NCI-H82 (cell line): ENCODE measurements at places on chromosomes 5 and 9.

DNA sequence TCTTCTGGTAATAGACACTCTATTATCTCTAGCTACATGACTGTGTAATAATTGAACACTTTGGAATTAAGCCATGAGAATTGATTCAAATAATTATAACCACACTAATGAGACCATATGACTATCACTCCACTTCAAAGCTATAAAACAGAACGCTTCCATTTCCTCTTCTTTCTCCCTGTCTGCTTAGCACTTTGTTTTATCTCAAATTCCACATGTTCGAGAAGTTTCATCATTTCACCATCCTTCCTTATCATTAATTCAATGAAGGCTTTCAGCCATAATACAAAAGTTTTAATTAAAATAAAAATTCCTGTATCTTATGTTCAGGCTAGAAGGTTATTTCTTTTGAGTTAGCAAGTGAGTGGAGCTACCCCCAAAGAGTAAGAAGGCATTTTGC, 7.4 kb upstream of the DCTN4 start:
- DNase-seq: no peak

DNA sequence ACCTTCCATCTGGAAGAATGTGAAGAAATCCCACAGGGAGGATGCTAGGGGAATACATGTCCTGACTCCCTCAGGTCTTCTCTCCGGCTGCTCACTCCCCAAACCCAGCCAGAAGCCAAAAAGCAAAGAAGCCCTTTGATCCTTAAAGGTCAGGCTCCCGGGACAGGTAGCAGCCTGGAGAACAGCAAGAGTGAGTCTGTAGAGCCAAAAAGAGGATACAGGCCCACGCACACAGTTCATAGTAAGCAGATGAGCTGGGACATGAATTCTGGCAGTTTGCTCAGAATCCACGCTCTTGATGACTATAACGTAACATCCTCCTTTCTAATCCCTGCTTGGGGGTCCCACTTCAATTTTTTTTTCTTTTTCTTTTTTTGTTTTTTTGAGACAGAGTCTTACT, 72.0 kb upstream of the SLC44A1 start:
- no peak for DNase-seq

GRCh38 chr5:125152044-125152443, 405.6 kb upstream of the ZNF608 start:
- DNase-seq: no peak

GRCh38 chr5:108136493-108136892, 245.4 kb downstream of the FBXL17 start:
- no peak for DNase-seq

- peak; percentile 94 for DNase-seq
Measured at GRCh38 chr5:167348251-167348926, 943.1 kb upstream of the WWC1 start.

DNA sequence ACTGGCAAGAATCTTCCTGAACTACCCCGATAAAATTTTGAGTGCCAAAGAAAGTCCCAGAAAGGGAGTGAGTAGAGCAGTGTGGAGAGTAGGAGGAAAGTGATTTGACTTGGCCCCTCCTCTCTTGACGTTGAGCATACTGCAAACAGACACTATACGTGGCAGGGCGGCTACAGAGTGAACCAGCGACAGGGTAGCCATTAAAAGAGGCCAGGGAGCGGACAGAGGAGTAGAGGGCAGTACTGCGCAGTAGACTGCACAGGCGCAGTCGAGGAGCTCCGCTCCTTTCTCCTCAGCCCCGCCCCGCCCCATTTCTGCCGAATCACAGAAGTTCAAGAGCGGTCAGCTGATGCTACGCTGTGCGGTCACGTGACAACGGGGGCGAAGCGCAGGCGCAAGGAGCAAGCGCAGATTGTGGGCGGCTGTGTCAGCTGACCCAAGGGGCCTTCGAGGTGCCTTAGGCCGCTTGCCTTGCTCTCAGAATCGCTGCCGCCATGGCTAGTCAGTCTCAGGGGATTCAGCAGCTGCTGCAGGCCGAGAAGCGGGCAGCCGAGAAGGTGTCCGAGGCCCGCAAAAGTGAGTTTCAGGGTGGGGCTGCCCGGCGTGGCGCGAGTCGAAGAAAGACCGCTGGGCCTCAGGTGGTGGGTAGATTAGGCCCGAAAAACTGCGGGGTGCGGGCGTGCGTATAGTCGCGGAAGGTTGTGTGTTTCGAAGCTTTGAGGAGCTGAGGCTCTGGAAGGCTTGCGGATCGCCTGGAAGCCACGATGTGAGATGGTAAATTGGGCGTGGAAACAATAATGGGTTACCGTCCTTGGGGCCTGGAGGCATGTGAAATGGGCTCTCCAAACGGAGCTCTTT, at the start of gene ATP6V1G1:
Gene ATP6V1G1 (plus strand): TSS at position 425 of the 858 bp plus-strand sequence. CDS start 70 bp downstream, at position 495.
- DNase-seq: peak; percentile 99

DNA sequence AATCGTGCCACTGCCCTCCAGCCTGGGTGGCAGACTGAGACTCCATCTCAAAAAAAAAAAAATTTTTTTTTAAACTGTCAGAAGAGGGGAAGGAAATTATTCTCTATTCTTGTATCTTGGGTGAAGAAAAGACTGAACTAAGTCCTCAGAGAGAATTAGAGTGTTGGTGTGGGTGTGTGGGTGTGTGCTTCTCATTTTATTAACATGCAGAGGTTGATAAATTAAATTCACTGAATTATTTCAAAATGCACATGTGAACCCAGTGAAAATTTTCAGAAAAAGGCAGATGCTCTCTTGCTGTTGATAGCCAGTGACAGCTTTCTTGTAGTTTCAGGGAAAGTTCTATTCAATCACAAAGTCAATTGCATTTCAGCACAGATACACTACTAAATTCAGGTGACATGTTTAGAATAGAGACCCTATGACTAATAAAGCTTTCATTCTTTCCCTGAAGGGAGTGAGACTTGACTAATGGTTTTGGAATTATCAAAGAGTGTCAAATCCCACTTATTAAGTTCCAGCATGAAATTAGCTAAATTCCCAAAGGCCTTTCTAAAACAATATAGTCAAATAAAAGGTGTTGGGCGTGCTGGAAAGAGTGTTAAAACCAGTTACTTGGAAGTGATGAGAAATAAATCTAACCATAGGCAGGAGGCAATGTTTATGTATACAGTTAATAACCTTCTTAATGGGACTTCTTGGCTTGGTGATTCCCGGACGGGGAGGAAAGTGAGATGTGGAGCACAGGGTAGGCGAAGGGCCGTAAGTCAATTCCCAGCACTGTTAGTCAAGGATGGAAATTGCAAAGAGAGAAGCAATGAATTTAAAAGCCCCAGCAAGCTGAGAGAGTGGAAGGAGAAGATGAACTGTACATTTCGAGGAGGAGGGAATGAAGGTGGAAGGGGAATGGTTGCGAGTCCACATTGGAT, 103.2 kb upstream of the SPATA31D4 start:
- no peak for DNase-seq

DNA sequence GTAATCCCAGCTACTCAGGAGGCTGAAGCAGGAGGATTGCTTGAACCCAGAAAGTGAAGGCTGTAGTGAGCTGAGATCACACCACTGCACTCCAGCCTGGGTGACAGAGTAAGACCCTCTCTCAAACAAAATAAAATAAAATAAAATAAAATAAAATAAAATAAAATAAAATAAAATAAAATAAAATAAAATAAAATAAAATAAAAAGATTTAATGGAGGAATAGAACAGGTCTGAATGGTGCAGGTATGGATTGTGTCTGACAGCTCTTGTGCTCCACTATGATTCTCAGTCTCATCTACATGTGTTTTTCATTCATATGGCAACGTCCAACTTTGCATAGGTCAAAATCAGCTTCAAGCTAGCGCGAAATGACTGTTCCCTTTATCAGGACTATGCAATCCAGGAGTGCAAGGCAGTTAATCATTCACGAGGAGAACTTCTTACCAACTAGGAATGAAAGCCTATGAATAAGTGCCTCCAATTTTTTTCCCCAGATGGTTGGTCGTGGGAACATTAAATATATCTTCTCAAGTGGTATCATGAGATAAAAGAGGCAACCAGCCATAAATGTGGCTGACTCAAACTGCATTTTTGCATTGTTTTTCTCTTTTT, 1392.3 kb upstream of the CDH9 start:
- no peak for DNase-seq

GRCh38 chr9:87107072-87107471, 159.8 kb upstream of the GAS1 start:
- DNase-seq: no peak

DNA sequence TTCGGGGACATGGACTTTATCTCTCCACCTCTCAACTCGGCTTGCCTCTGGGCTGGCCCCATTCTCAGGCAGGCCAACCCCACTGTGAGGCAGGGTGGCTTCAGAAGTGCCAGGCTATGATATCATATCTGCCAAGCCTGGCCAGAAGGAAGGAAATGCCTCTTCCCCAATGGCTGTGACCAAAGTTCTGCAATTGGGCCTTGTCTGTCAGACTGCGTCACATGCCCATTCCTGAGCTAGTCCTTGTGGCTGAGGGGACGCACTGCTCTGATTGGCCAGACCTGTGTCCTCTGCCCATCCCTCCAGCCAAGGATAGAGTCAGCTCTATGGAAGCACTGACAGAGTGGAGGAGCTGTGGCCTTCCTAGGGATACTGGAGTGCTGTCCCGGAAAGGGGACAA, 11.9 kb downstream of the SMIM23 start:
- no peak for DNase-seq

- DNase-seq: no peak
Measured at GRCh38 chr9:15307523-15307841, 466 bp upstream of the TTC39B start.

- DNase-seq: no peak
Measured at GRCh38 chr9:37381094-37381741, 41.3 kb upstream of the GRHPR start.

- DNase-seq: peak; percentile 31
Measured at GRCh38 chr9:86434039-86434726, 80.0 kb upstream of the TUT7 start.

DNA sequence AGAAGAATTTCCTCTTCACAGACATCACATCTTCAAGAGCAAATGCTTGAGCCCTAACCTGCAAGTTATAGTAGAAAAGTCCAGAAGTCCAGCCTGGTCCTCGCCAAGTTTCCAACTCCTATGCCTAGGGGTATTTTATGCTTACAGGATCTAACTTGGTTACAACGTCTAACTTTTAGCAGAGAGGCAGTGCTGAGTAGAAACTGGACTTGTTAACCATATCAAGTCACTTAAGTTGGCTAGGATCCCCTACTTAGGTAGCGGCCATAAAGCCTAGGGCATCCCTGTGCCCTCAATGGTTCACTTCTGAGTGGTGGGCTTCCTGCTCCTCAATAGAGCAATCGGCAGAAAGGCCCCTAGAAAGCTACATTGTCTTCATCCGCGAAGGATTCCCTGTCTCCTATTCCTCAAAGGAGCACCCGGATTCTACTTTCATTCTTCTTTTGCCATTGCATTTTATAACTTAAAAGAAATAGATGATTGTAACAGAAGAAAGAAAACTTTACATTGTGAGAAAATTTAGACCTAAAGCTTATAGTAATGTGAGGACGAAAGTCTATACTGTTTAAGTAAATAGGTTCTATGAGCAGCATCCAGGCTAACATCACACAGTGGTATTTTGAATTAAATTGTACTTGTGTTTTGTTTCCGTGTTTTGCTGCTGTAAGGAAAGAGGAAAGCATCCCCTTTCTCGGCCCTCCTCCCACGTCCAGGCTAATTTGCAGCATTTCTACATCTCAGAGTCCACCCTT, 1.3 kb upstream of the MTAP start:
- DNase-seq: no peak

- DNase-seq: no peak
Measured at GRCh38 chr5:167777746-167778145, 513.7 kb upstream of the WWC1 start.

DNA sequence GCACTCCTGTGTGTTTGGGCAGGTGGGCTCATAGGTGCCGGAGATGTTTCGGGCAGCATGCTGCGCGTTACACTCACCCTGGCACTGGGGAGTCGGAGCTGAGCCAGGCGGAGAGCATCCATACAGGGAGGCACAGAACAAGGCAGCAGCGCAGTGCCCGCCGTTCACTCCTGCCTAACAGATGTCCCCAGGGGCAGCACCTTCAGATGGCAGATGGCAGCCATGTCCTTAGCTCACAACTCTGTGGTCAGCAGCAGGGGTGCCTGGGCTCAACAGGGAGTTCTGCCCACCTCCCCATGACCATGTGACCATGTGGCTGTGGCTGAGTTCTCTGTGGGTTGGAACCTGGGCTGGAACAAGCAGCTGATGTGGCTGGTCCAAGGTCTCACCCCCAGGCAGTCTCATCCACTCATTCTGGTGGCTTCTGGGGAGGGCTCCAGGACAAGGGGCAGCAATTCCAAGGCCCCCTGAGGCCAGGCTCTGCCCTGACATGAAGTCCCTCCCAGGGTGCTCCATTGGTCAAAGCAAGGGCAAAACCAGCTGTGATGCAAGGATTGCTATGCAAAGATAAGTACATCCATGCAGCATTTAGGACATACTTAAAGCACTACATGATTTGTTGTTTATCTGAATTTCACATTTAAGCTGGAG, 64.2 kb downstream of the MRPL36 start:
- no peak for DNase-seq

- no peak for DNase-seq
Measured at GRCh38 chr5:158648631-158649030, 451.1 kb downstream of the EBF1 start.

DNA sequence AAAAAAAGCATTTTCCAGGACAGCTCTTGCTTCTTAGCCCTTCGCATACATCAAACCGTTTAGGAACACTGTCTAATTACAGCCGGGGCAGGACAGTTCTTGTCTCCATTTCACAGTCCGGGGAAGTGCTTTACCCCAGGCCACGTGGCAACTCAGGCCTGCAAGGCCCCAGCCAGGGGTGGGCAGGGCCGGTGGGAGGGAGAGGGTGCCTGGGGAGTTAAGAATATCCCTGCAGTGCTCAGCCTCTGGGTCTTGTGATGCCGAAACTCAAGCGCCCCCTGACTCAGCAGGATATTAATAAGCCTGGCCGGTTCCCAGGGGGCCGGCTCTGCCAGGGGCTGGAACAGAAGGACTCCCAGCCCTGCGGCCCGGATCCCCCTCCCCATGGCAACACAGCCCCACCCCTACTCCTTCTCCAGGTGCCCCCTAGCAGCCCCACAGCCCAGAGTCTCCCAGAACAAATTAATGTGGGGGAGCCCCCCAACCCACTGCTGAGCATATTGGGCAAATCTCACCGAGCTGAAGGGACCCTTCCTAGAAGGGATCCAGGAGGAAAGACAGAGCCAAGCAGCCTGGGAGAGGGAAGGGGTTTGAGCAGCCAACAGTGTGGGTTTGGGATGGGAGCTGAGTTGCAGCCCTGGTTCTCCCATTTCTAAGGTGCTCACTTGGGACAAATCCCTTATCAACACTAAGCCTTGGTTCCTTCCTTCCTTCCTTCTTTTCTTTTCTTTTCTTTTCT, 45.3 kb downstream of the PLPP7 start:
- peak; percentile 90 for DNase-seq

DNA sequence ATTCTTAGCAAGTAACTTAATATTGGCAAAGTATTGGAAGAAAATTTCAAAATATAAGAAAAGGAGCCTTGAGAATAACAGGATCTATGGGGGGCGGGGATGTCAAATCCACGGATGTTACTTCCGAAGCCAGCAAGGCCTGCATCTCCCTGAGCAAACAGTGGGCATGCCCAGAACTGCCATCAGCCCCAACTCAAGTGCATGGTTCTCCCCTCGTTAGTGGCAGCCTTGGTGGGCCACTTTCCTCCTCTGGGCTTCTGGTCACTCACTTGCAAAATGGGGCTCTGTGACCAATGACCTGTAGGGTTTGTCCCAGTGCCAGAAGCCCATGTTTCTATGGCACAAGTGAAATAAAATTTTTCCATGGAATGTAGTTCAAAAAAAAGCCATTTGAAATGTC, 27.2 kb upstream of the MED10 start:
- no peak for DNase-seq
